ENCODE measurements at places on chromosomes 12 and 14.
A peak's percentile ranks its signal among the peaks of the same experiment; 100 is the strongest.

DNA sequence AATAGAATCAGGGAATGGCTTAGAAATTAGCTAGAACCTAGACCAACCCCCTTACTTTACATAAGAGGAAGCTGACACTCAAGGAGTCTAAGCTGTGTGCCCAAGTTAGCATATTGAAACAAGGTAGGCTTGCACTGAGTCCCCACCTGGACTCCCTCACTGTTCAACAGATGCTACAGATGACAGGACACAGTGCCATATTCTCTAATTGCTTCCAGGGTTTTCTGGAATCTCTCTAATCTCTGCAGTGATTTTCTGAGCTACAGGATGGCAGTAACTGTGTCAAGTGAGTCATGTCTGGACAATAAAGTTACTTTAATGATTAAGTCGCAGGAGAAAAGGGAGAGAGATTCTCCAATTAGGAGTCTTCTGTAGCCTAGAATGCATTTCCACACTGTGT lies 35.8 kb downstream of the AKAP6 start:
- no peak for DNase-seq

DNA sequence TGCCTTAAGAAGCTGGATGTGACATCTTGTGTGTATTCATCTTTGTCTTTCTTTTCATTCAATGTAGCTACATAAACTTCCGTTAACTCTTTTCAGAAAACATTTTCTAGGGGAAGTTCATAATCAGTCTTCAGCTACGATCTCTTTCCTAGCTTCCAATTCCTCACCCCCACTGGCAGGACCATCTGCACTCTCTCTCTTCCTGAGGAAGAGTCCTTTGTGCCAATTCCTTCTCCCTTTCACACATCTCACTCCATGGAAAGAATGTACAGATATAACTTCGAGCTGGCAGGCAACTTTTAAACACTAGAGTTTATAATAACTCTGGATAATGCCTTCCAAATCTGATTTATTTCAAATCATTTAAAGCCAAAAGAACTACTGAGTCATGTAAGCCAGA lies 495.7 kb downstream of the GALC start:
- no peak for DNase-seq

DNA sequence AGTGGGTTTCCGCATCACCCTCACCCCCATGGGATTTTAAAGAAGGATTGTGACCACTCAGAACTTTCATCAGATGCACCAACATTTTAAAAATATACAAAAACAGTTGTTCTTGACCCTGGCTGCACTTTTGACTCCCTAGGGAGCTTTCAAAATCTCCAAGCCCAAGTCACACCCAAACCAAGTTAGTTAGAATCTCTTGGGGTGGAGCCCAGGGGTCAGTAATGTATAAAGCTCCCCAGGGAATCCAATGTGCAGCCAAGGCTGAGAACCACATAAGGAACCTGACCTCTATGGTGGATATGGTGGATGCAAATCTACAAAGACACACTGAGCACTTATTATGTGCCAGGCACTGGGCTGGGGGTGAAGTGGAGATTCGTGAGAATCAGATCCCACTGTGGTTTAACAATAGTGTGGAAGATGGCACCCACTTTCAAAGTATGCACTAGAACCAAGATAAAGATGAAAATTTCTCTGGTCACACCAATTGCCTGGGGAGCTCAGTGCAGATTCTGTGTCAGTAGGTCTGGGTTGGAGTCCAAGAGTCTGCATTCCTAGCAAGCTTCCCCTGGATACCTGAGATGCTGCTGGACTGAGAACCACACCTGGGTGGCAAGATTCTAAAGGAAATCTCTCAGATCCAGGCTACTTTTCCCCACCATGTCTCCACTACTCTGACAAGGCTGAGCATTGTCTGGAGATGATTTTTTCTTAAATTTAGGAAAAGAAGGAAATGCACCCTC lies 18.9 kb upstream of the CMKLR1 start:
- no peak for DNase-seq

- DNase-seq, result peak; percentile 15
These were observed 14.2 kb downstream of the ZFYVE21 start for GRCh38 chr14:103729496-103730448.

DNA sequence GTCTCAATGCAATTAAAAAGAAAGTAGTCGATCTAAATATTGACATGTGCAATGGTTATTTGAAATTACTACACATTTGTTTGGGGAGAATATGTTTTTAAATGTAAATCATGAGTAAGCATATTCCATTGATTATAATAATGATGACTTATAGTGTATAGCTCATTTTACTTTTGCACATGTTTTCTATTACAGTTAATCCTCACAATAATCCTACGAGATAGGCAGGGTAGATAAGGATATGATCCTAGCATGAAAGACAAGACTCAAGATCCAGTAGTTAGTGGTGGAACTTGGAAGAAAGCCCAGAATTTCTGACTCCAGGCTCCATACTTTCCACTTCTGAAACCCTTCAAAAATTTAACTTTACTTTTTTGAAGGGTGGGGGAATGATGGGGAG lies 94.0 kb downstream of the NAV3 start:
- DNase-seq, result no peak

GRCh38 chr12:52515927-52516831 lies 4.0 kb downstream of the KRT5 start:
- no peak for DNase-seq

DNA sequence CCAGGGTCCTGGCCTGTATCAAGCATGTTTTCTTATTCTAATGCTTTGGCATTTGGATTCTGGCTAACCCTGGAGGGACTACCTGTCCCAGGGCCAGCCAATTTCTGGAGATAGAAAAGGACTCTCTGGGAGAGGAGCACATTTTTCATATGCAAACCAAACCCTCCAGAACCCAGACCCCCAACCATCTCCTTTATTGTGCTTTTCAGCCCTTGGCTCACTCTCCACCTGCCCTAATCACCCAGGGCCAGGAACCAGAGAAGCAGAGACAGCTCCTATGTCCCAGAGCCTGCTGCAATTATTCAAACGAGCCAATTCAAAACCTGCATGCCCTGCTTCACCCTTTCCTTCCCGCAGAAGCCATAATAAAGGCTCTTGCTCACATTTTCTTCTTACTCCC lies 23.8 kb downstream of the HSPB8 start:
- no peak for DNase-seq

- no peak for DNase-seq
These were observed 1038.3 kb downstream of the BCL11B start for GRCh38 chr14:98233656-98234055.

DNA sequence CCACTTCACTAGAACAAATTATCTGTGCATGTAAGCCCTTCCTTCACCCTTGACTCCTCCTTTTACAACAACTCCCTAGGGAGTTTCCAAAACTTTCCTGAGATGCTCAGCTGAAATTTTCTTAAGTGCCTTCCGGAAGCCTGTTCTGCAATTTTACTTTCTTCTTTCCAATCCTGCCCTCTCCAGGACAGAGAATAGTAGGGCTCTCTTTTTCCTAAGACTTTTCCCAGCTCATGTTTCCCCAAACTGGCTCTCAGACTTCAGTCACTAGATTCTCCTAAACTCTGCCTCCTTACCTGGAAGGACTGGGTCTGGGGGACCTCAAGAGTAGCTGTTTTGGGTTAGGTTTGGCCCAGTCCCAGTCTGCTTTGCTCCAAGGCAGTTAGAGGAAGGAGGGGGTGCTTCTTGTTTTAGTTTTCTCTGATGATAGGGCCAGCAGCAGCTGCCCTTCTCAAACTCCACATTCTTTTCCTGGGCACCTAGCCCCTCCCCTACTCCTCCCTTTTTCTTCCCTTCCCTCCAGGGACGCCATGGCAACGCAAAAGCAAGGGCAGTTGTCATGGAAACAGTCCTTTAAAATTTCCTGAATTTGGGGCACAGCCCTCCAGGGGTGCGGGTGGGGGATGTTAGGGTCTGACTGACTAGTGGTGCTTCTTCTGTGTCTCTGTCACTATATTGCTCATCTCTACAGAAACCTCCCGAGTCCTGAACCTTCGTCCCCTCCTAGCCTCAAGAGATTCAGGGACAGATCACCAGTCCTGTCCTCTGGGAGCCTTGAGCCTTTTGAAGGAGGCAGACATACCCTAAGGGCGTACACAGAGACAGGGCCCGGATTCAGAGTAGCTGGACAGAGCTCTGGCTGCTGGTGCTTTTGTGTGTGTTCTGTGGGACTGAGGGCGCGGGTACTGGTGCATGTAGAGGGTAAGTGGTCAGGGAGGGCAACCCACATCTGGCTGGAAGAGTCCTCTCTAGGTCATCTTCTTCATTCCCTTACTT lies 17.0 kb downstream of the PPP1R1A start:
- DNase-seq, result no peak

- no peak for DNase-seq
These were observed 15.8 kb upstream of the OAS2 start for GRCh38 chr12:112962561-112962960.

GRCh38 chr14:44613061-44613712 lies 106.1 kb upstream of the FSCB start:
- DNase-seq, result no peak

DNA sequence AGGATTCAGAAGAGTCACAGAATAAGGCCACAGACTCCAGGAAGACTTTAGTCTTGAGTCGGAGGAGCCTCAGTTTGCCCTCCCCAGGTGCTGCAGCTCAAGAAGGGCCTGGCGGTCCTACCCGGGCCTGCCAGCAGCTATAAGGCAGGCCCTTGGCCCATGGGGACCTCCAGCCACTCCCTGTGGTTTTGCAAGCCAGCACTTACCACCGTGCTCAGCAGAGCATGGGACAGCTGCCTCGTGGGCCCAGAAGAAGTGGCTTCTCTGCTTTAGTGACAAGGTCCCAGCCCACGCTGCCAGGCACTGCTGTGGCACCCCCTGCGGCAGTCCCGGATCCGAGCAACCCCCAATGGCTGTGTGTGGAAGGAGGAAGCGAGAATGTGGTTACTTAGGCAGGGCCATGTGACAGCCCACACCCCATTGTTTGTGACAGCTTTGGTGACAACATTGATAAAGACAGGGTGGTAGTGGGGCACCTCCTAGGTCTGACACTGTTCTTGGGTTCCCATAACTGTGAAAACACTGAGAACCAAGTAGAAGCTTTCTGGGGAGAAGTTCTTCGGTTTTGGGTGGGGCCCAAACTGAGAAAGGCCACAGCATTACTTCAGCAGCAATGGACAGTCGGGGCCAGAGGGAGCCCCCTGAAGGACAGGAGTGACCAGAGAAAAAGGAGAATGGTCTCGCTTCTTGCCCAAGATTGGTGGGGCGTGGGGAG lies at the start of gene SELPLG:
TSS of gene SELPLG (minus strand) at position 361 of the 715 bp plus-strand sequence. CDS start 9,587 bp downstream, outside the sequence.
- no peak for DNase-seq

- no peak for DNase-seq
These were observed 890.2 kb downstream of the DIO2 start for GRCh38 chr14:79321070-79321469.

DNA sequence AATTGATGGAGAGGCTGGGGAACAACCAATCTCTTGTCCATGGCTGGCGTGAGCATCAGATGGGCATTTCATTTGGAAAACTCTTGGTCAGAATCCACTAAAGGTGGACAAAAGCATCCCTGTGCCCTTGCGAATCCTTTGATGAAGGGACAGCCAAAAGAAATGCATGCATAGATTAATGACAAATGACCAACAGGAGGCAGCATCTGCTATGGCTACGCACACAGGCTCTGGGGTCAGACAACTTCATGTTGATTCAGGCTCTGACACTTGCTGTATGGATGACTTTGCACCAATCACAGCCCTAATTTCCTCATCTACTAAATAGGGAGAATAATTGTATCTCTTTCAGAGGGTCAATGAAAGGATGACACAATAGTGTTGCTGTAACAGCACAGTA lies 117.5 kb downstream of the ASCL4 start:
- DNase-seq, result no peak

DNA sequence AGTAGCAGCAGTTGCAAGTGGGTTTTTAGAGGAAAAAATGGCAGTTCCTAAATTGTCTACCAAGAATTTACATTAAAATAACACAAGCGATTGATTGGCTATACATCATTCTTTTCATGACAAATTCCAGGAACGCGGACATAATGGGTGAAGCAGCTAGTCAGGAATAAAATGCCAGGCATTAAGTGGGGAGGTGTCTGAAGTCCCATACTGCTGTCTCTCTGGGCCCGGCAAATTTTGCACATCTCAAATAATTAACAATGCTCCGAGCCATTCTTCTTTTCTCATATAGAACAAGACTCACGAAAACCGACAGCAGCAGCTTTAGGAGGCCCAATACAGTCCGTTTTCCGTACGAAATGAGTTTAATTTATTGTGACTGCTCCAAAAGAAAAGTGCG lies 696 bp downstream of the RPL36AL start:
- DNase-seq, result no peak

DNA sequence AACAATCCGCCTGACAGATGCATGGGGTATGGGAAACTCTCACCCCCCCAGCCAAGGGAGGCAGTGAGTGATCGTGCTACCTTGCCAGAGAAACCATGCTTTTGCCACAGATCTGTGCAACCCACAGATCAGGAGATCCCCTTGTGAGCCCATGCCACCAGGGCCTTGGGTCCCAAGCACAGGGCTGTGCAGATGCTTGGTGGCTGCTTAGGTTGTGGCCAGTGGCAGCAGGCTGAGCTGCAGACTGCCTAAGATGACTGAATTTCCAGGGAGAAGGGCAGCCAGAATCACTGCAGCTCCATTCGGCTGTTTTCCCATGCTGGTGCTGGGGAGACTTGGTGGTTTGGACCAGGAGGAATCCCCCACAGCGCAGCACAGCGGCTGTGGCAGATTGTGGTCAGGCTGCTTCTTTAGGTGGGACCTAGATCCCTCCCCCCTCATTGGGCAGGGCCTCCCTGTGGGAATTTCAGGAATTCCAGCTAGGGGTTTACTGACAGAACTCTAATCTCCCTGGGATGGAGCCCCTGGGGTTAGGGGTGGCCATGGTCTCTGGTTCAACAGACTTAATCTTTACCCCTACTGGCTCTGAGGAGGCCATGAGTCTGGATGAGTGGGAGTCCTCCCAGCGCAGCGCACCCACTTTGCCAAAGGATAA lies 264.6 kb upstream of the DAAM1 start:
- no peak for DNase-seq

DNA sequence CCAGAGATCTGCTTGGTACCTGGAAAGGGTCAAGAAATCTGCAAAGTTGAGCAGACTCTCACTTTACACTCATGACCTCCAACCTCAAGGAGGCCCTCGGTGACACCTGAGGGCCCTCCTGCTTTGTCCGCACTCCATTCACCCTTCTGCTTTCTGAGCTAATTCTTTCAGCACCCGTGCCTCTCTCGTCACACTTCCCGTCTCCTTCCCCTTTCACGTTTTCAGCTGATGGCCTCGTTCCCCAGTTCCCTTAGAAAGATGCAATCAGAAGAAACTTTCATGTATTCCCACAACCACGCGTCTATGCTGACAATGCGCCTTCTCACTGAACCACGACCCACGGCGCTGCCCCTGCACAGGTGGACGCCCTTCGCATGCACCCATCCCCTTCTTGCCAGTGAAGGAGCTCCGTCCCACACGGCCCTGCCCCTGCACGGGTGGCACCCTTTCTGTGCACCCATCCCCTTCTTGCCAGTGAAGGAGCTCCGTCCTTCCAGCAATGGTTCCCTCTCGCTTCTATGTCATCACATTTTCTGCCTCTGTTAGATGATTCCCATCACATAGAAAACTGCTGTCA lies 340.1 kb upstream of the FKBP4 start:
- no peak for DNase-seq

DNA sequence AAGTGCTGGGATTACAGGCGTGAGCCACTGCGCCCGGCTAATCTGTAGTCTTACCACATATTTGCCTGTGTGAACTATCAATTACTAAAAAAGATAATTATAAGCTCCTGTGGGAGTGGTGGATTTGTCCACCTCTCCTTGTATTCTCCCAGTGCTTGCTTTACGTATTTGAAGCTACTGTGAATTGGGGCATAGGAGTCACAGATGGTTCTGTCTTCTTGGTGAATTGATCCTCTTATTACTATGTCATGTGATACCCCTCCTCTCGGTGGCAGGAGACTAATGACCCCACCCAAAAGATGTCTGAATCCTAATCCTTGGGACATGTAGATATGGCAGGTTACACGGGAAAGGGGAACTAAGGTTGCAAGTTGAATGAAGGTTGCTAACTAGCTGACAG lies 11.8 kb downstream of the GPR132 start:
- peak; percentile 79 for DNase-seq
